Sigmoid colon (tissue), 7 donors: ENCODE measurements at places on chromosomes 12 and 14. TPM values are rescaled to one million over a fixed set of nuclear protein-coding genes. Genes with fewer than 3 reads are reported as not detected.

The TMEM132C gene
- 1.7 TPM for total RNA-seq

The FAM186B gene
- 0.16 TPM for total RNA-seq

The SLC4A8 gene
- total RNA-seq, result 3.0 TPM

The SLC25A47 gene
- total RNA-seq, result not detected

The LBHD2 gene
- total RNA-seq, result not detected

The KLRG1 gene
- 4.3 TPM for total RNA-seq
